Esophagus muscularis mucosa (tissue), 4 donors: ENCODE measurements at places on chromosomes 4 and X. TPM values are rescaled to one million over a fixed set of nuclear protein-coding genes. Genes with fewer than 3 reads are reported as not detected.

TMEM154 gene
- total RNA-seq, result 1.1 TPM

CXCL1 gene
- 1.8 TPM for total RNA-seq

- DNase-seq, result no peak
Measured at GRCh38 chrX:41085512-41085877, 250 bp downstream of the USP9X start.

DNA sequence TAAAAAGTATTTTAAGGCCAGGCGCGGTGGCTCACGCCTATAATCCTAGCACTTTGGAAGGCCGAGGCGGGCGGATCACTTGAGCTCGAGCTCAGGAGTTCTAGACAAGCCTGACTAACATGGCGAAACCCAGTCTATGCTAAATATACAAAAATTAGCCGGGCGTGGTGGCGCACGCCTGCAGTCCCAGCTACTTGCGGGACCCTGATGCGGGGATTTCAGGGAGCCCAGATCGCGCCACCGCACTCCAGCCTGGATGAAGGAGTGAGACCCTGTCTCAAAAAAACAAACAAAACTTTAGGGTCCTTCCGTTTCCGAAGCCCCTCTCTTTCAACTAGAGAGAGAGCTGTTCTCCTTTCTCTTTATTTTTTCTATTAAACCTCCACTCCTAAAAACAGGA lies 1.2 kb downstream of the SLC25A31 start:
- DNase-seq, result no peak

DNA sequence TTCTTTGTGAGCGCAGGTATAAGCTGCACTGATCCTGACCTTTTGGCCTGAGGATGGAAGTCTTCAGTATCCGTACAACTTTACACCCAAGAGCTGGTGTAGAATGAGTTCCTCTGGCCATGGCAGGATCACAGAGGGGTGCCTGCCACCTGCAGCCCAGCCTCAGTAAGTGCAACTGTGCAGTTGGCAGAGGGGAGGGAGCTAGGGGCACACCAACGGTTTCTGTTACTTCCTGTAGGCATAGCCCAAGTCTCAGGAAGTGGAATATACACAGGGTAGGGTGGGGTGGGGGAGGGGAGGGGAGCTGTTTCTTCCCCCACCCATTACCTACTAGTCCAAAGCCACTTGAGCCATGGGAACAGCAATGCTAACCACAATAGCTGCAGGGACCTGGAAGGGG lies 85.4 kb upstream of the GBA3 start:
- no peak for DNase-seq

DNA sequence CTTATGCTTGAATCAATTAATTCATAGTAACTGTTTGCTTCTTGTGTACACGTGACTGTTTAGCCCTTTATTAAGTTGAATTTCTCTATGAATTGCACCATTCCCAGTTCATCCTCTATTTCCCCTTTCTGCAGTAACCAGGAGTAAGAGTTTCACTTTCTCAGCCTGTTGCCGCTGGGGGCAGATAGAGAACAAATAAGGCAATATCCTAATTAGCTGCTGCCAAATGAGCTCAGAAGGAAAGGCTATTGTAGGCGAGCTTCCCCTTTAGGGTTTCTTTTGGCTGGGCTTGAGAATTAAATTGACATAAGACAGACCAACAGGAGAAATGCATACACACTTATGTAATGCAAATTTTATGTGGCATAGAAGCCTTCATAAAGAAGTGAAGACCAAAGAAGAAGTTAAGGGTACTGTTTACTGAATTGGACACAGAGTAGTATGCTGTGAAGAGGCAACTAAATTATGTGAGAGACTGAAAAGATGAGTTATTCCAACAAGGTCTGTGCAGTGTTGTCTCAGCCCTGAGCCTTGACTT lies 1594.7 kb downstream of the TECRL start:
- DNase-seq, result no peak

ZRSR2 gene
- total RNA-seq, result 12.4 TPM

- no peak for DNase-seq
Measured at GRCh38 chrX:15903186-15903681, 48.6 kb upstream of the AP1S2 start.

- DNase-seq, result no peak
Measured at GRCh38 chrX:71198066-71198465, 25.0 kb upstream of the GJB1 start.

- DNase-seq, result peak; percentile 92
Measured at GRCh38 chrX:47482512-47483305, at the start of gene ZNF41. ZNF41 (minus strand) TSS chrX:47483222; CDS start chrX:47467481, 15,741 bp downstream.

DNA sequence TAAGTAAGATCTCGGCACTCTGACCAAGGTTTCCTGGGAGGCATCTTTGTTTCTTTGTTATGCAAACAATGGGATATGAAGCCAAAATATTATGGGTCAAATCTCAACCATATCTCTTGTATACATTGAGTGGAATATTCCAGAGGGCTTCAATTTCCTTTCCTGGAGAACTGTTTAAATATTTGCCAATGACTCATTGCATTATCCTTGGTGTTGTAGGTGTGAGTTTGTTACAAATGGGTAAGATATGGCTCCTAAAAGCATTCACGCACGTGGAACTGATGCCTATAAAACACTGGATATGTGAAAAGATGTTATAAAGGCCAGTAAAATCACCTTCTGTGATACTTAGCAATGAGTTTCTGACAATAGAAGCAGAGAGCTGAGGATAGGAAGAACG lies 150.5 kb upstream of the WDR1 start:
- no peak for DNase-seq

DNA sequence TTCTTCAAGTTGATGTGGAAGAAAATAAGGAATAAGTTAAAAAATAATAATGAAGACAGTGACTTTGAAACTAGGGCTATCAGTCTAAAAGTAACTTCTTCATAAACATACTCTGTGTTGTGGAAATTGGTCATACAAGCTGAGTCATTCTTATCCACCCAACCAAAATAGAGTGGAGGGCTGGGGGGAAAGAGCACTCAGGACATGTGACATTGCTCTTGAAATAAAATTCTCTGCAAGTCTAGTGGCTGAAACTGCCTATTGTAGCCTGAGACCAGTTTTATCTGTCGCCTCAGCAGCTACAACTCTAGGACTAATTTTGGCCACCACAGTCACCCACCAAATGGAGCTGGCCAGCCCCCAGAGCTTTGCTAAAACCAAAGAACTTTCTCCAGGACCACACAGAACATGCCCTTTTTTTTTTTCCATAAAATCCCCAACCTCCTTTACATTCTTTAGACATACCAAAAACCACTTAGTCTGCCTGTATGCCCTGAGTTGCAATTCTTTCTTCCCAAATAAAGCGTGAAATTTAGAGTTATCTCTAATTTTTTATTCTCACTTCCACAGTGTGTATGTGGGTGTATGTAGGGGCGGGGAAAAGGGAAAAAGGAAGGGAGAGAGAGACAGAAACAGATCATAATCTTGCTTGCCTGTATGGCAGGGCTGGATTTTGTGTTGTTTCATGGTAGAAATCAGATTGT lies 23.0 kb upstream of the SLC25A4 start:
- no peak for DNase-seq

SMARCA1 gene
- total RNA-seq, result 60.6 TPM
